ENCODE measurements at places on chromosomes 5 and 9.

- no peak for DNase-seq
These were observed 1307.2 kb downstream of the EFNA5 start for GRCh38 chr5:106363578-106363977.

DNA sequence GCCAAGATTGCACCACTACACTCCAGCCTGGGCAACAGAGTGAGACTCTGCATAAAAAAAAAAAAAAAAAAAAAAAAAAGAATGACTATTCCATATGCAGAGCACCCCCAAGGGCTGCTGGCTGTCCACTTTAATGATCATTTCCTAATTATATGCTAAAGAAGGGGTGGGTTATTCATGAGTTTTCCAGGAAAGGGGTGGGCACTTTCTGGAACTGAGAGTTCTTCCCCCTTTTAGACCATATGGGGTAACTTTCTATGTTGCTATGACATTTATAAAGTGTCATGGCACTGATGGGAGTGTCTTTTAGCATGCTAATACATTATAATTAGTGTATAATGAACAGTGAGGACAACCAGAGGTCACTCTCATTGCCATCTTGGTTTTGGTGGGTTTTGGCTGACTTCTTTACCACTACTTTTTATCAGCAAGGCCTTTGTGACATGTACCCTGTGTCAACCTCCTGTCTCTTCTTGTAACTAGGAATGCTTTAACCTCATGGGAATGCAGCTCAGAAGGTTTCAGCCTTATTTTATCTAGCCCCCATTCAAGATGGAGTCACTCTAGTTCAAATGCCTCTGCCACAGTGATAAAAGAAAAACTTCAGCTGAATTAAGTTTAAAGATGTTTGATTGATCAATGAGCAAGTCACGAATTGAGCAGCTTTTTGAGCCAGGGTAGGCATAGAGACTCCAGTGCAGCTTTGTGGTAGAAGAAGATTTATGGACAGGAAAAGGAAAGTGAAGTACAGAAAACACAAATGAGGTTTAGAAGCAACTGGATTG is 7.1 kb upstream of the NANS start:
- no peak for DNase-seq

- DNase-seq = no peak
These were observed 2.6 kb upstream of the ENC1 start for GRCh38 chr5:74643111-74643562.

DNA sequence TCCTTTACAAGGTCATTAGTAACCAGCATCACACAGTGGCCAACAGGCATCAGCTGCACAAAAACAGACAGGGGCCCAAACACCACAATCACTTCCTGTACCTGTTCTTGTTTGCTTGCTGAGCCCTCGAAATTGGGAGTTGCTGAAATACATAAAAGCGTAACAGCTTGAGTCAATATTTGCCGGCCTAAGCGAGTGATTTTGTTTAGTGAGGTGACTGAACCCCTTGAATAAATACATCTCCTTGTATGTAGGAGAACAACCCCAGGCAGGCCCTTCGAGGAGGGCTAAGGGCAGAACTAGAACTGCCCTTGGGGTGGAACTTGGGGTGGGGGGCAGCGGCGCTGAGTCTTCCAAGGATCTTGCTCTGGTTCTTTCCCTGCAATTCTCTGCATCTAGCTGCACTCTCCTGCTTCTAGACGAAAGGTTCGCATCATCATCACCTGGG is 502.5 kb downstream of the RASEF start:
- no peak for DNase-seq

DNA sequence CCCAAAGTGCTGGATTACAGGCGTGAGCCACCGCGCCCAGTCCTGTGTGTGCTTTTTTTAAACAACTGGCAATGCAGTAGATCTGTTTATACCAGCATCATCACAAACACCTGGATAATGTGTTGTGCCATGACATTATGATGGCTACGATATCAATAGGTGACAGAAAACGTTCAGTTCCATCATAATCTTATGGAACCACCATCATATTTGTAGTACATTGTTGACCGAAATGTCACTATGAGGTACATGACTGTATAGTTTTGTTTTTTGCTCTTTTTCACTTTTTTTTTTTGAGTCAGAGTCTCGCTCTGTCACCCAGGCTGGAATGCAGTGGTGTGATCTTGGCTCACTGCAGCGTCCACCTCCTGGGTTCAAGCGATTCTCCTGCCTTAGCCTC is 24.4 kb downstream of the ANKRD55 start:
- DNase-seq = no peak

- DNase-seq = no peak
These were observed 323.7 kb upstream of the CD180 start for GRCh38 chr5:67520161-67520908.

GRCh38 chr9:135588886-135589595 is 27.5 kb downstream of the PAEP start:
- no peak for DNase-seq

- no peak for DNase-seq
These were observed 2.9 kb upstream of the PRRC2B start for GRCh38 chr9:131391020-131391419.

DNA sequence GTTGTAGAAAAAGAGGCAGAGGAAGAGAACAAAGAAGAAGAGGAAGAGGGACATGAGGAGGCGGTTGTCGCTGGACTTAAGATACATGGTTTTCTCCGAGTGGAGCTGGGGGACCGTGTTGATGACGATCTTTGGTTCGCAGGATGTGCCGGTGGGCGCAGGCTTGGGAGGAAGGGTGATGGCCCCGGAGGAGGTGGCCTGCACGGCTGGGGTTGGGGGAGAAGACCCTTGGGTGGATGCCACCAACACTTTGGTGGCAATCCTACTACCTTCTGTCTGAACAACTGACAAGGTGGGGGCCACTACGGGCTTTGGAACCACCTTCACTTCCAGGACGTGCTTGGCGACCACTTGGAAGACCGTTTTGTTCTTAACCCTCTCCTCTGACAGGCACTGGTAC is 60.7 kb downstream of the SECISBP2 start:
- no peak for DNase-seq

DNA sequence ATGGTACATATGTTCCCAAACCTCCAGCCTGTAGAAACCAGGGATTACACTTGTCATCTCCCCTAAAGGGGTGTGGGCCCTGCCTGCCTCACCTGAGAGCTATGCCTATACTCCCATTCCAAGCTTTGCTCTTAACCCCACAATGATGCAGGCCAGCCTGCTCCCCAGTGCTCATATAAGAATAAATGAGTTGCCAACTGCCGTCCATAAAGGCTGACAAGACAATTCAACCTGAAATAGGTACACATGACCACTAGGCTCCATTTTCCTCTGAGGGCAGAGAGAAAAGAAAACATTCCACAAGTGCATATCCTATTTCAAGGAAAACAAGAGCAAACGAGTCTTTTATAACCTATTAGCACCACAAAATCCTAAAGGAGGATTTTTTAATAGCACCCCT is 28.4 kb downstream of the SKP1 start:
- no peak for DNase-seq

- no peak for DNase-seq
These were observed 223.4 kb downstream of the PARP8 start for GRCh38 chr5:50889790-50890189.

DNA sequence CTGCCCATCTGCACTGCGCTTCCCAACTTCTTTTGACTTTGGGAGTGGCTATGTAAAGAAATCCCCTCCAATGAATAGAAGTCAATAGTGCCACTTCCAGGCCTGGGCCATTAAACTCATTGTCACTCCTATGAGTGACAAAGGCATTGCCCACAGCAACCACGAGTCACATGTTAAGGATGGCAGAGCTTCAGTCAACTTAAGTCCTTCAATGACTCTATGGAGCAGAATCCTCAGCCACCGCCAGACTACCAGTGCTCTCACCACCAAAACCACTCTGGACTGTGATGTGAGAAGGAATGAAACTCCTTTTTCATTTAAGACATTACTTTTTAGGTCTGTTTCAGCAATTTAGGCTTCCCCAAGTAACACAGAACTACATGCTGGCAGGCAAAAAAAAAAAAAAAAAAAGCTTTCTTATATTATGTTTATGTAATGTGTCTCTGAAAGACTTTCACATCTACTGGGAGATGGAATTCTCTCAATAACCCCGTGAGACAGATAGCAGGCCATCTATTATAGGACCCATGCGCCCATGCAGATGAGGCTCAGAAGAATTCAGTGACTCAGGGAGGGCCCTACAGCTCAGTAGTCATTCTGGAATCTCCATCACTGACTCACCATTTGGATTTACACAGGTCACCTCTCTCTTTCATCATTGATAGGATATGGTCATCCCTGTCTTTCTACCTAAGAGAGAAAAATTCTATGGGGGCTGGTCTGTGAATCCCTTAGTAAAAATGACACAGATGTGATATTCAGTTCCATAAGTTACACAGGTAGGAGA is 180.5 kb downstream of the CEMIP2 start:
- DNase-seq = no peak

GRCh38 chr5:73267766-73268435 is 94.9 kb downstream of the TMEM174 start:
- no peak for DNase-seq

GRCh38 chr5:107724642-107725041 is 53.9 kb upstream of the EFNA5 start:
- no peak for DNase-seq

- DNase-seq = no peak
These were observed 9.4 kb upstream of the BTF3 start for GRCh38 chr5:73488806-73489205.

DNA sequence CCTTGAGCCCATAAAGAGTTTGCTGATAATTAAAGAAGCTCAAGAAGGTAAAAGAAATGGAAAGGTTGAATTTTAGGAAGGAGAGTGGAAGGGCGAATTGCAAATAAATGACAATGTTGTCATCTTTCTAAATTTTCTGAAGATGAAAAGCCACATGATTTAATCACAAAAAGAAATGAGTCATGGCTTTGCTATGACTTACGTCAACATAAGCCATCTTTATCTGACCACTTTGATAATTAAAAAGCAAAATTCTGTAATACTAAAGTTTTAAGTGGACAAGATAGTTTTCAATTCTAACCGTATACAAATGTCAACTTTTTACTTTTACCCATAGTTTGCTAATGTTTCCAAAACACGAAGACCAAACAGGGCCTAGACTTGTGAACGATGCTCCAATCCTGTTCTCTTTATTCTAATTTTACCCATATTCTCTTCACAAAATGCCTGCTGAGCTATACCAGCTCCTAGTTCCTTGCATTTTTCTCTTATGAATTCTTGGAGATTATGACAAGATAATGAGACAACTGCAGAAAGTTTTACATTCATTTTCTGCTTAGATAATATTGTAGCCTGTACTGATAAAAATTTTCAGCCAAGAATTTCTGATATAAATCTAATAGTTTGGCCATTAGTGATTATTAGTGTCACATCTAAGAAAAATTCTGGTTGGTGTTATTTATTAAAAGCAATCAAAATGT is 21.8 kb upstream of the PRUNE2 start:
- no peak for DNase-seq

DNA sequence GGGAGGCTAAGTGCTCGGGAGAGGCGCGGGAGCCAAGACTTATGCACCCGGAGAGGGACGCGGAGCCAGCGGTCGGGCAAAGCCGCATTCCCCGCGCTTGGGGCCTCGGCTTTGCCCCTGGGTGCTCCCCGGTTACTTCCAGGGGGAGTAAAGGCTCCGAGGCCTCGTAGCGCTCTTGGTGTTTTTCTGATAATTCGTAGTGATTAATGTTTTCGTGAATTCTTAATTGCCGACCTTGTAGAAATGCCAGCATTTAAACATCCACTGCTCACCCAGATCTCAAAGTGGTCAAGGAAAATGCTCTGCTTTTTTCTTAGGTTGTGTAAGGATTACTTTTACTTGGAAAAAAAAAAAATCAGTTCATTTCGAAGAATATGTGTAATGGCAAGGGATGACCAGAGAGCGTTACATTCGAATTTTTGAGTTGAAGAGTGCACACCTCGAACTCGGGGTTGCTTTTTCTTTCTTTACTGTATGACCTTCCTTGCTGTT is 654 bp upstream of the TUT7 start:
- peak; percentile 43 for DNase-seq

- no peak for DNase-seq
These were observed 166.6 kb downstream of the SMARCA2 start for GRCh38 chr9:2181792-2182191.

DNA sequence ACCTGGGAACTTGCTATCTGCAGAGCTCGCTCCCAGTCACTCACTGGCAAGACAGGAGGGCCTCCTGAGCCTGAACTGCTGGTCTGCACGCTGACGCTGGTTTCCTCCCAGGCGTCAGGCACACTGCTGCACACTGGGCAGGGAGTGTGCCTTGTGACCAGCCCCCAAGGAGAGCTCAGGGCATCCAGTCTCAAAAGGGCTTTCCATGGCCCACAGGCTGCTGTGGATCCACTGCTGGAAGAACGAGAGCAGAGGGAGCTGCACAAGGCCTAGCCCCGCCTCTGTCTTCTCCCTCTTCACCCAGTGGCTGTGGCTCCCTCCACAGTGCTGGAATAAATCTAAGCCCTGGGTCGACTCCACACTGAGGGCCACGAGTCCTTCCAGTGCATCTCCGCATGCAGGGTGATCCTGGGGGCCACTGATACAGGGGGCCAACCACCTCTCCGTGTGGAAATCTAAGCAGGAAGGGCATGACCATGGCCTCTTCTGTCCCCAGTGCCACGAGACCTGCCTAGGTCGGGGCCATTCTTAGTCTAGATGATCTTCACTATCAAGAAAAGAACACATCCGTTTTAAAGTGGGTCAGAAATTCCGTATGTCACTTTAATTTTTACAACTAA is 93.6 kb downstream of the CAMSAP1 start:
- no peak for DNase-seq
